ENCODE measurements at places on chromosomes 5 and 9. TPM values are rescaled to one million over a fixed set of nuclear protein-coding genes. Genes with fewer than 3 reads are reported as not detected.

DMXL1 gene
- polyA plus RNA-seq: 19.2 TPM

PHYHD1 gene
- 50.4 TPM for polyA plus RNA-seq

C5orf52 gene
- polyA plus RNA-seq: not detected

UBE2QL1 gene
- 2.1 TPM for polyA plus RNA-seq

CCL27 gene
- 0.21 TPM for polyA plus RNA-seq

SH3GL2 gene
- polyA plus RNA-seq: 0.33 TPM

SAPCD2 gene
- polyA plus RNA-seq: 0.15 TPM

ARHGEF28 gene
- 21.5 TPM for polyA plus RNA-seq

CHSY3 gene
- 0.74 TPM for polyA plus RNA-seq

Measured in ovary (tissue), 10 donors.